ENCODE measurements at places on chromosomes 5 and 9.
A peak's percentile ranks its signal among the peaks of the same experiment; 100 is the strongest.

DNA sequence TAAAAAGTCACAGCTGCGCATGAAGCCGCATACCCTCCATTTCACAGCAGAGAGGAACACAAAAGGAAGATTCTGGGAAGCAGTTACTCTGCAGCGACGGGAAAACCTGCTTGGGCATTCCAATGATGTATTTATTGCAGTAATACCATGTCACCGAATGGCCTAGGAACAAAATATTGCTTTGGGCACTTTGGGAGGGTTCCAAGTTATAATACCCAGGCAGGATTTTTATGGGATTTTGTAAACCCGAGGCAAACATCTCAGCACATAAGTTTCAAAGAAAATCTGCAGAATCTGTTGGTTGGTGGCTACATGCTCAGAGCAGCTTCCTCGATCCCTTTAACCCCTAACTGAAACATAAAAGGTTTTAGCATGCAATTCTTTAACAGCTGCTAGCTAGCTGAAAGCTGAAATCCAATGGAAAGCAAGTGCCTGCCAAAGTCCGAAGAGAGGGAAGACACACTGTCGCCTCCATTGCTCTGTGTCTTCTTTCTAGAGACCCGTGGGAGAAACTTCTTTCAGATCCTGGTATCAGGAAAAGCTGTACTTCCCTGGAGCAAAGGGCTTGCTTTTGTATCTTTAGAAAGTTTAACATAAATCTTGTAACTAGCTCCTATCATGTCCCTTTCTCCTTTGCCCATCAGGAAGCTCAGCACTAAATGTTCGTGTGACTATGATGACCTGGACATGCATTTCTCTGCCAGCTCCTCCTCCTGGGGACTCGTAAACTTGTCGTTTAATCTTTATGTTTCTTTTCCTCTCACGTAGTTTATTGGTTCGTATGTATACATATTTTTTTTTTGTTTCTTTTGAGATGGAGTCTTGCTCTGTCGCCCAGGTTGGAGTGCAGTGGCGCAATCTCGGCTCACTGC is 195.0 kb downstream of the MAPKAP1 start:
- DNase-seq: no peak

DNA sequence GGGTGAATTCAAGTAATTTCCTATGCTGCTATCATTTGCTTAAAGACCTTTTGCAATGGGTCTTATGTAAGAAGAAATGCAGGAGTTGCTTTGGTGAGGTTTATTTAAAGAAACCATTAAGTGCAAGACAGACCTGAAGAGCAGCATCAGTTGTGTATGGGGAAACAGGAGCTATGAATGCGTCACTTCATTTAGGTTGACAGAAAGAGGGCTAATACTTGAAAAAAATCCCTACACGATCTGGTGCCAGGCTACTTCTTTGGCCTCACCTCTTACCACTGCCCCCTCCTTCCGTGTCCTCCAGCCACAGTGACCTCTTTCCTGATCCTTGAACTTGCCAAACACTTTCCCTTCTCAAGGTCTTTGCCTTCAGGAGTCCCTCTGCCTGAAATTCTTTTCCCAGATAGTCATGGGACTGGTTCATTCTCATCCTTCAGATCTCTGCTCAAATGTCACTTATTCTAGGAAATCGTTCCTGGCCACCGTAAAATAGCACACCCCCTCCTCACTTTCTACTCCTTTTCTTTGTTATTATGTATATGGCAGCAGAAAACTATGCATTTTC is 1.4 kb upstream of the JAK2 start:
- DNase-seq: peak; percentile 18

- no peak for DNase-seq
Measured at GRCh38 chr9:117494401-117495090, 79.7 kb upstream of the ASTN2 start.

GRCh38 chr5:96942078-96942477 is 6.2 kb downstream of the LNPEP start:
- no peak for DNase-seq

DNA sequence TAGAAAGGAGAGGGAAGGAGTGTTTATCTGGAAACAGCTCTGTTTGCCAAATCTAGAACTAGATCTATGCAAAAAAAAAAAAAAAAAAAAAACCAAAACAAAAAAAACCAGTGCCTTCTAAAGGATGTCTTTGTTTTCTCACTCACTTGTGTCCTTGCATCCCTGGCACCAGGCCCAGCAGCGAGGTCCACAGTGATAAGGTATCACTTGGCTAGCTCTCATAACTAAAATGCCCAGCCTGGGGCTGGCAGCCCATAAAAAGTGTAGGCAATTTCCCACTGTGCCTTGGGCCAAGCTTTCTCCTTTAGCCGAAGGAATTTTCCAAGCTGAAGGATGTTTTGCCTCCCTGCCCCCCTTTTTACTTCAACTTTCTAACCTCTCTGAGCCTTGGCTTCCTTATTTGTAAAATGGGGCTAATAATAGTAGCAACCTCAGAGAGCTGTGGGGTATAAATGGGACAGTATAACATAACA is 20.8 kb downstream of the RGS3 start:
- DNase-seq: no peak

DNA sequence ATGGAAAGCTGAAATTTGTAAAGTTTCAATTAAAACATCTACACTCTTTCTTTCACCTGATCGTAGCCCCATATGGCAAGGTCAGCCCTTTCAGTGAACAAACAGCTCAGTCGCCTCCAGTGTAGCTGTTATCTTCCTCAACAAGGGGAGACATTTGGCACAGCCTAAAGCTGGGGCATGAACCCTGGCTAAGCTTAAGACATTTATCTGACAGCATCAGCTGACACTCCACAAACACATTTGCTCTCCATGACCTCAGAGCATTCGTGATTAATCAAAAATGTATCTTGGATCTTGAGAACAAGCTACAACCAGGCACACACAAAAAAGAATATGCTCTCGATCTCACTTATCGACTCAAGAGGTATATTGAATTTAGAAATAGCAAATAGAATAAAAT is 67.3 kb downstream of the POU5F2 start:
- DNase-seq: no peak

GRCh38 chr9:94289691-94290090 is 30.6 kb downstream of the ZNF169 start:
- DNase-seq: no peak

DNA sequence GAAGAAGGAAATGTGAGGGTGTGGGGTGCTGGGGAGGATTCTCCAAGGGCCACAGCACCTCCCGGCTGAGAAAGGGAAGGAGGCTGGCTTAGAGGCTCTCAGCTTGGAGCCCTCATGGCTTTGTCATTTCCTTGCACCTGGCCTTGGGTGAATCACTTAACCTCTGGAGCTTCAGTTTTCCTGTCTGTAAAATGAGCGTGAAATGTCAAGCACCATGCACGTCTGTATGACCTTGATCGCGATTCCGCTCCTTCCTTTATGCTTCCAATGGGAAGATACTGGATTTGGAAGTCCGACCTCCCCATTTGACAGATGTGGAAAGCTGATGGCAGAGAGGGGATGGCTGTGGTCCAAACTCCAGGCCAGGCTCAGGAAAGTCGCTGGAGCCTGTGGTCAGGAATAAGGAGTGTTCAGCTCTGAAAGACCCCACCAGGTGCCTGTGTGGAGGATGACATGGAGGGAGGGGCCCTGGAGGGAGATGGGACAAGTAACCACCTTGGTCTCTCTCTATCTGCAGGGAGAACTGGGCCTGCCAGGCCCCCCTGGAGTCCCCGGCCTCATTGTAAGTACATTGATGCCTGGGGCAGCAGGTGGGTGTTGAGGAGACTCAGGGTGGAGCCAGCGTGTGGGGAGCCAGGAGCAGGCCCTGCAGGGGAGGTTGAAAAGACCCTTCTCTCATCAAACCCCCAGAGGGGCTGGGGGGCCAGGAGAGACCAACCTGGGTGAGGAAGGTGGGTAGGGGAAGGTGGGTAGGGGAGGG is 66.5 kb downstream of the COL27A1 start:
- peak; percentile 73 for DNase-seq

GRCh38 chr9:700365-701282 is 140.9 kb upstream of the DMRT1 start:
- no peak for DNase-seq

GRCh38 chr5:147851578-147851977 is 20.1 kb upstream of the SPINK1 start:
- DNase-seq: no peak

DNA sequence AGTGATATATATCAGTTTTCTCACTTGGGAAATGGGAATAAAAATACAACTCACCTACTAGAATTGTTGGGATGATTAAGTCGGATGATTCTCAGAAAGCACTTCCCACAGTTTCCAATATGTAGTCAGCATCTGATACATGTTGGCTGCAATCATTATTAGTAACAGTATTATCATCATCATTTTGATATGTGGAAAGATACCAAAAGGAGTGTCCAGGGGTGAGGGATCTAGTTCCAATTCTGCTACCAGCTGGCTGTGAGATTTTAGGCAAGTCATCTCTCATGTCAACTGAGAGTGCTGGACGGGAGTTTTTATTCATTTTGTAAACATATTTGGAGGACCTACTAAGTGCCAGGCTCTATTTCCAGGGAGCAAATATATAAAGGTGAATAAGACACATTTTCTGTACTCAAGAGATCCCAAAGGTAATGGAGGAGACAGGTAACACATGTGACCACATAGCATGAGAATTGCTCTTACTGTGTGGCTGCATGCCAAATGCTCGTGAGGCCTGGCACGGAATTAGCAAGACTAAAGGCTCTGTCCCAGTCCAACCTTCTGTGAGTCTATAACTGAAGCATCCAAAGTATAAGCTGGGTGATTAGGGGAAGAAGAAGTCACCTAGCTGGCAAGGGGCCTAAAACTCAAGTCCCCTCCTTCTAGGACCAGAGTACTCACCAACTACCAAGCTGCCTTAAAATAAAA is 83.0 kb downstream of the GRIA1 start:
- DNase-seq: no peak

DNA sequence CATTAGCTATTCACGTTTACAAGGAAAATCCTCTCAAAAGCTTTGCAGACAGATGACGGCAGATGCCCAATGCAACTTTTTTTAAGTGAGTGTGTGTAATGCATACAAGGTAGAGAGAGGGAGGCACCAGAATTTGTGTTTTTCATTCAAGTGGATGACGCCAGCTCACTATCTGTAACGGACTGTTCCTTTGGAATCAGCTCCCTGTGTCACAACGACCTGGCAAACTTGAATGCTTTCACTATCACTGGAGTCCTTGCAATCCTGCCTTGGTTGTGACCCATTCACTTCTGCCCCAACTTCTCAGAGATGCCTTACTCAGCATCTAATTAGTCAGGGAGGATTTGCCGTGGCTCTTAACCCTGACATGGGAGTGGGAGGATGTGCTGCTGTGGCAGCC is 148.5 kb downstream of the BNC2 start:
- DNase-seq: peak; percentile 70

GRCh38 chr5:161340012-161340411 is 206.5 kb downstream of the GABRB2 start:
- no peak for DNase-seq

DNA sequence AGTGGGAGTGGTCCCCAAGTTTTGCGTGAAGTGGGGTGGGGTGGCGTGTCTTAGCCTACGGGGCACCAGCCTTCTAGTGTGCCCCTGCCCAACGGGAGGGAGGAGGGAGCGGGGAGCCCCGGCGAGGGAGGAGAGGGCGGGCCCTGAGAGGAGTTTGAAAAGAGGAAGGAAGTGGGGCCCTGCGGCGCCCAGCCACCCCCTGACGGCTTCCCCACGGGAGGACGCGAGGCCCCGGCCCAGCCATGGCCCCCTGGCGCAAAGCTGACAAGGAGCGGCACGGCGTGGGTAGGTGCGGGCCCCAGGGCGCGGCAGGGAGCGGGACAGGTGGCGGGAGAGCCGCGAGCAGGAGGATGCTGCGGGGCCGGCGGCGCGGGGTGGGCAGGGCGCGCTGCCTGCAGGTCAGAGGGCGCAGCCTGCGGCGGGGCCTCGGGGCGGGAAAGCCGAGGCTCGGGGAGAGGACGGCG is at the start of gene DOCK2:
Gene DOCK2 (plus strand): TSS at position 191 of the 464 bp plus-strand sequence. CDS start 52 bp downstream, at position 243.
- DNase-seq: no peak

DNA sequence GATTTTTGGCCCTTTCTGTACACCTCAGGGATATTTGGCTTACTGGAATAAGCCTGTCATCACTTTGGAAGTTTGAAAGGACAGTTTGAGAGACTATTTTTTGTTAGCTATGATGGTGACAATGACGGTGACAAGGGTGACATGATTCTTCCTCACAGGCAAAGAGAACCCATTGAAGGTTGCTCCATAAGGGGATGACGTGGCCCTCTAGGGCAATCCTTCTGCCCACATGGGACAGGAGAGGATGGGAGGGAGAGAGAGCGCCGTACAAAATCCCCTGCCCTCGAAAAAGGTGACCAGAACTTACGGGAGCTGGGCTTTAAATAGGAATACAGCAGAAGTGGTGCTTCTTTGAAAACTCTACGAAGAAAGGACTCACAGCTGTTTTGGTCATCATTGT is 22.6 kb downstream of the HRH2 start:
- DNase-seq: no peak

DNA sequence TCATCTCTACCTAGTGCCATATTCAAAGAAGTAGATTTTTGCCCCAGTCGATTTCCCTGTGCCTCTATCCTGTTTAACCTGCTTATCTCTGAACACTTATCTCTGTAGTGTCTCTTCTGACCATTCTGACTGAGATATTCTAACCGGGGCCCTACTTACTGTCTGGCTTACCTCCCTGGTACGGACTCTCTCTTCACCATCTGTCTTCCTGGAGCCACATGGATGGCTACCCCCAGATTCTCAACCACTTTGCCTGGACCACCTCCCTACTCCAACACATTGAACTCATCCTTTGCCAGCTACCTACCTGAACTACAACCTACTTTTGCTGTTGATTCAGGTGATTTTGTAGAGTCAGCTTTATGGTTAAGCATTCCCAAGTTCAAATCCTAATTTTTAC is 397.4 kb upstream of the SLC24A2 start:
- no peak for DNase-seq

GRCh38 chr9:75666856-75667554 is 223.5 kb upstream of the PCSK5 start:
- no peak for DNase-seq

DNA sequence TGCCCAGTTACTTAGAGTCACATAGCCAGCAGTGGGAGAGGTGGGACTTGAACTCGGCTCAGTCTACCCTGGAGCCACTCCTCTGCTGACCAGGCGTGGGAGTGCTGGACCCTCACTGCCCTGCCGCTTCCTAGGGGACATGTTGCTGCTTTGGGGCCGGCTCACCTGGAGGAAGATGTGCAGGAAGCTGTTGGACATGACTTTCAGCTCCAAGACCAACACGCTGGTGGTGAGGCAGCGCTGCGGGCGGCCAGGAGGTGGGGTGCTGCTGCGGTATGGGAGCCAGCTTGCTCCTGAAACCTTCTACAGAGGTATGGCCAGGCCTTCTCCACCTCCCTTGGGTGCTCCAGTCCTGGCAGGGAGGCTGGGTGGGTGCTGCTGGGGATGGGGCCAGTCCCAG is 3.4 kb upstream of the CACFD1 start:
- no peak for DNase-seq

GRCh38 chr9:7982907-7983306 is 183.3 kb upstream of the DMAC1 start:
- no peak for DNase-seq

GRCh38 chr9:79623799-79624721 is 52.3 kb downstream of the TLE4 start:
- peak; percentile 44 for DNase-seq

- DNase-seq: no peak
Measured at GRCh38 chr9:112443200-112443599, 43.4 kb upstream of the KIAA1958 start.

GRCh38 chr9:70639853-70640814 is 225.7 kb upstream of the KLF9 start:
- peak; percentile 34 for DNase-seq

Measured in Daoy (cell line).